ENCODE measurements at places on chromosomes 3 and 15.

GRCh38 chr3:194588236-194588635, 45.0 kb downstream of the TMEM44 start:
- DNase-seq, result no peak

GRCh38 chr3:61657689-61658088, 96.3 kb downstream of the PTPRG start:
- DNase-seq, result no peak

DNA sequence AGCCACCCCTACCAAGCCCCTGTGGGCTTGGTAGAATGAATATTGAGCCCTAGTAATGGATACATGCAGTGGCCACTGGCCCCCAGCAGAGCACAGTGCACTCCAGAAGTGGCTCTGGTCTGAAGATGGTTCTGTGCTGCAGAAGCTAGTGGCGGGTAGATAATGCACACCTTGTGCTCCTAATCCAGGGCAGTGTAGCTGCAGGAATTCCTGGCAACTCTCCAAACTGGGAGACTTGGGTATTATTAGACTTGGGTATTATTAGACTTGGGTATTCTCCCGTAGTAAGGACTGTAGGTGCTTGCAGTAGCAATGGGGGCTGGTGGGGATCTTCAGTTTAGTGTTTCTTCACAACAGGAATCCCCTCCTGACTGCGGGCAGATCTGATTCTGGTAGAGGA, 34.7 kb downstream of the NUSAP1 start:
- DNase-seq, result no peak

- no peak for DNase-seq
These were observed 27.1 kb upstream of the KY start for GRCh38 chr3:134677987-134678308.

DNA sequence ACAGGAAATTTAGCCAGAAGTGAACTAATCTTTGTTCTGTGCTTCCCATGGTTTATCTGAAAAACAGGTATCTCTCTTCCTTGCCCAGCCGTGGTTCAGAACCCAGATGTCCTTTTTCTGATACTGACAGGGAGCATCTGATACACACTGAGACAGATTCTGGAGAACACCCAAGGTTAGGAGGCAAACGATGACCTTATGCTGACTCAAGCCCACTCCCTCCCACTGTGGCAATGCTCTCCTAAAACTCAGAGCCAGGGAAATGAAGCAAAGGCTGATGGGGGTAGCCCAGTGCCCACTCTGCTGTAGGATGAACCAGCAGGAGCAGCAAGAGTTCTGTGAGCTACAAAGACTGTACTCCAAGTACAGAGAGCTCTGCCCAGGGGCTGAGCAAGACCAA, 225.1 kb downstream of the NTRK3 start:
- no peak for DNase-seq

- DNase-seq, result no peak
These were observed 22.3 kb upstream of the IL1RAP start for GRCh38 chr3:190491533-190492054.

- DNase-seq, result no peak
These were observed 32.3 kb upstream of the PROK2 start for GRCh38 chr3:71817262-71817661.

DNA sequence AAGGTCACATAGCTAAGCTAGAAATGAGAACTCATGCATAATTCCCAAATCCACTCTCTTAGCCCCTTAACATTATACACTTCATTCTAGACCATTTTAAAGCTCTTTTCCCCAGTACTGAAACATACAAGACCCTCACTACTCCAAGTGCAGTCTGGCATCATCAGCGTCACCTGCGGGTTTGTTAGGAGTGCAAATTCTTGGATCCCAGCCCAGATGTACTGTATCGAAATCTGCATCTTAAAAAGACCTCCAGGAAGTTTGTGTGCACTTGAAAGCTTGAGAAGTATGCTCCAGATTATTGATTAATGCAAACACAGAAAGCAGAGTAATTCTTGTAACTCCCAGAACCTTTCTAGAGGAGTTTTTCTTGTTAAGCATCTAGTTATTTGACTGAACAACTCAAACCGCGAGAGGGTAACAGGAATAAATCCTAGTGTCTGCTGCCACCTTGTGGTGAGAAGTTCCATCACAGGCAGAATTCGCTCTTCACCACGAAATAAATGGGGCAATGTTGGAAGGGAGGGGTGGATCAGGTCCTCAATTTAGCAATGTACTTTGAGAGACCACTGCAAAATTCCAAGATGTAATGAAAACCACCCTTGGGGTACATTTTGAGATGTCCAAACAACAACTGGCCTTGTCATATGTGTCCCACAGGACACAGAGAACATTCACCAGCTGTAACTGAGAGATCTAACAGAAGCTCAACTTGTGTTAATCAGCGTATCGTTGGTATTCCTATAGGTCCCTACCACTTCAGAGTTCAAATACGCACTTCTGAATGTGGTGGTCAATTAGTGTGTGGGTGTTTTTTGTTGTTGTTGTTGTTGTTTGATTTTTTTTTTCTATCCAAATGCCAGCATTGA, 583 bp upstream of the C3orf49 start:
- peak; percentile 21 for DNase-seq

DNA sequence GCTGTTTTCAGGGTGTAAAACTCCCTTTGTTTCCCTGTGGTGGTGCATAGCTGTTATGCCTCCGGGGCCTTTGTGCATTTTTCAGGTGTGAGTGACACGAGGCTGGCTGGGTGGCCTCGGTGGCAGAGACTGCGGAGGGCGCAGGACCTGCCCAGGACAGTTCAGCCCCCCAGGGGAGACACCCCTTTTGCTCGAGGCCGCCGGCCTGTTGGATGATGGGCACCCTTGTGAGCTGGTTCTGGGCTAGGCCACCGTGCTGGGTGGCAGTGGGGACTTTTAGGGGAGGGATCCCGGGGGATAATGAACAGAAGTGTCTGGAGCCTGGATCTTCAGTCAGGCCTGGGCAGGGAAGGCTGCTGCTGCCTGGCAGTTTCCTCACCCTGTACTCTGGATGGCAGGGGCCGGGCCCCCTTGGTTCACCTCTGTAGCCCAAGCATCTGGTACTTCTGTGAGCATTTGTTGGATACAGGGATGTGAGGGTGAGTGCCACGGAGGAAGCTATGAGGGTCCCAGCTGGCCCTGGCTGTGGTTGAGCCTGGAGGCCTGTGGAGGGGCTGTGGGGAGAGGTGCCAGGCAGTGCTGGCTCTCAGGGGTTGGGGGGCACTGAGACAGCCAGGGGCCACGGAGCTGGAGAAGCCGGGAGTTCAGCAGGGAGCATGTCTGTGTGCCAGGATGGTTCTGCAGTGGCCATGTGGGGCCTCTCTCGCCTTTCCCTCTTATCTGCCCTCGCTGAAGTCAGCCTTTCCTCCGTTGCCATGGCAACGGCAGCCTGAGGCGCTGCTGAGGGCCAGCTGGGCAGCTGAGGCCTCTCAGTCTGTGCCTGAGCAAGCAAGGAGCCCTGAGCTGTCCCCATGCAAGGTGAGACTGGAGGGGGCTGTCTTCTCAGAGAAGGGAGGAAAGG, 49.0 kb downstream of the KY start:
- peak; percentile 24 for DNase-seq

DNA sequence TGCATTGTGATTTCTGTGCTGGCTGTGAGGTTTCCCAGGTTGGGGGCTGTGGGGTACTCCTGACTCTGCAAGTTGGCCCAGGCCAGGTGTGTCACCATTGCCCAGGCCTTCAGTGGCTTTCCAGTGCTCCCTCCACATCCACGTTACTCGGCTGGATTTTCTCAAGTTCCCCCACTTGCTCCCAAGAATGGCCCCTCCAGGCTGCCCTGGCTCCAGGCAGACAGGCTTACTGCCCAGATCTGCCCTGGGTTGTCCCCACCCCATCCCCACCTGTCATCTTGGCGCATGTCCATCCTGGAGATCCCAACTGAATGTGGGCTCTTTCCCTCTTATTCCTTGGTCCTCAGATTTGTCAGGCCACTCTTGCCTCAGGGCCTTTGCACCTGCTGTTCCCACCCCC, 3.6 kb downstream of the APBA2 start:
- no peak for DNase-seq

- DNase-seq, result no peak
These were observed 9.7 kb upstream of the SHF start for GRCh38 chr15:45197512-45197911.

DNA sequence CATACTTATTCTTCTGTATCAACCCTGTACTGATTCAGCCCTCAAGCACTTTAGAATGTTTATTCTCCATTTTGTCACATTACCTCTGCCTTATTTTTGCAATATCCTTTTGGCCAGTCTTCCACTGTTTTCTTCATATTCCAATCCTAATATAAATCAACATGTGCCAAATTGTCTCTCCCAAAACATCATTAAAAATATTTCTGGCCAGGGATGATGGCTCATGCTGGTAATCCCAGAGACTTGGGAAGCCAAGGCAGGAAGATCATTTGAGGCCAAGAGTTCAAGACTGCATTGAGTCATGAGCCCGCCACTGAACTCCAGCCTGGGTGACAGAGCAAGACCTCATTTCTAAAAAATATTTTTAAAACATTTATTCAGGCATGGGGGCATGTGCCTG, 641.4 kb upstream of the CBLB start:
- peak; percentile 7 for DNase-seq

DNA sequence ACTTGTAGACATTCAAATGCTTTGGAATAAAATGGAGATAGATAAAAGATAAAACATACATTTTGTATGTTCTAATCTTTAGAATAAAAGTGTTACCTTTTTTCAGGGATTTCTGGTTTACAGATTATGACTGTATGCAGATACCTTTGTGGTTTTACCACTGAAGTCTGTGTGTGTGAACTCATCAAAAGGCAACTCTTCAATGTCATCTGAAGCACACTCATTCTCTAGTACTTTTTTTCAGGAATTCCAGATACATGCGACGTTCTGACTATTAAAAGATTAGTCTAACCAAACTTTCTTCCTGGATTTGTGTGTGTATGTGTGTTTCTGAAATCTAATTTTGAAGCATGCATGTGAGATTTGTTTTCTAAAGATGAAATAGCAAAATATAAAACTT, 188.6 kb downstream of the NLGN1 start:
- DNase-seq, result no peak

DNA sequence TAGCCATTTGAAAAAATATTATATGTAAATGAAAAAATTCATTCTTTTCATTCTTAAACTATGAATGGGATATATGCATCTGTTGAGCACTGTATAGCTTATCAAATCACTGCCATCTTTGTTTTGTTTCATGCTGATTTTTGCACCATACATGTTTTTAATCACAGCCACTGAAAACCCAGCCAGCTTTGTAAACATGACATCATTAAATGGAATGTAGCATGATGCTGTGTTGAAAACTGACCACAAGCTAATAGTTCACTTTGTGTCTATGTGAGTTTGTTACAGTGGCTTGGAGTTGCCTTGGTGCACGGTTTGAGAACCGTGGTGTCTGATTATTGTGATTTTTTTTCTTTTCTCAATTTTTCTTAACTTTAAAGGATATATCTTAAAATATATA, 75.7 kb downstream of the GMPS start:
- peak; percentile 59 for DNase-seq

DNA sequence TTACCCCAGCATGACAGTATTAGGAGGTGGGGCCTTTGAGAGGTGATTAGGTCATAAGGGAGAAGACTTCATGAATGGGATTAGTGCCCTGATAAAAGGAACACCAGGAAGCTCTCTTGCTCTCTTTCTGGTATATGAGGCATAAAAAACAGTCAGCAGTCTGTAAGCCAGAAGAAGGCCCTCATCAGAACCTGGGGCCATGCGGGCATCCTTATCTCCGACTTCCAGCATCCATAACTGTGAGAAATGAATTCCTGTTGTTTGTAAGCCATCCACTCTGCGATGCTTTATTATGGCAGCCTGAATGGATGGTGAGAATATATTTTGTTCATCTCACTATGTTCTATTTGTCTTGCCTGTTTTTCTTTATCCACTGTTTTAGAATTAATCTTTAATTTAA, 17.7 kb upstream of the MOBP start:
- no peak for DNase-seq

GRCh38 chr3:50708620-50709019, 33.9 kb downstream of the DOCK3 start:
- no peak for DNase-seq

GRCh38 chr3:120567370-120568201, 28.6 kb upstream of the NDUFB4 start:
- DNase-seq, result no peak
